ENCODE measurements at places on chromosomes 2 and 18.
A peak's percentile ranks its signal among the peaks of the same experiment; 100 is the strongest.

DNA sequence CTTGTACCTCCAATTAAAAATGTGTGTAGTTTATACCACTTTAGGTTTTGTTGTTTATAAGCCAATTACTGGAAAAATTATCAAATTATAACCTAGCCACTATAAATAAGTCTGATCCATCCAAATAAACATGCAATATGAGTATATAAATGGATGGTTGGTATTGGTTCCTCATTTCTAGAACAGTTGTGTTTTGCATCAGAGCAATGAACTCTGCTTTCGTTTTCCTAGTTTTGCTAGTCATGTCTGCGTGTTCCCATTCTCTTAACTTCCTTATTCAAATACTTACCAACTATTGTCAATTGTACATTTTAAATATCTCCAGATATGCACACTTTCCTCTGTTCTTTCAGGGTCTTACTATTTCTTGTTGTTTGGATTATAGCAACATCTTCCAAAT, 641.7 kb downstream of the NR4A2 start:
- no peak for DNase-seq

DNA sequence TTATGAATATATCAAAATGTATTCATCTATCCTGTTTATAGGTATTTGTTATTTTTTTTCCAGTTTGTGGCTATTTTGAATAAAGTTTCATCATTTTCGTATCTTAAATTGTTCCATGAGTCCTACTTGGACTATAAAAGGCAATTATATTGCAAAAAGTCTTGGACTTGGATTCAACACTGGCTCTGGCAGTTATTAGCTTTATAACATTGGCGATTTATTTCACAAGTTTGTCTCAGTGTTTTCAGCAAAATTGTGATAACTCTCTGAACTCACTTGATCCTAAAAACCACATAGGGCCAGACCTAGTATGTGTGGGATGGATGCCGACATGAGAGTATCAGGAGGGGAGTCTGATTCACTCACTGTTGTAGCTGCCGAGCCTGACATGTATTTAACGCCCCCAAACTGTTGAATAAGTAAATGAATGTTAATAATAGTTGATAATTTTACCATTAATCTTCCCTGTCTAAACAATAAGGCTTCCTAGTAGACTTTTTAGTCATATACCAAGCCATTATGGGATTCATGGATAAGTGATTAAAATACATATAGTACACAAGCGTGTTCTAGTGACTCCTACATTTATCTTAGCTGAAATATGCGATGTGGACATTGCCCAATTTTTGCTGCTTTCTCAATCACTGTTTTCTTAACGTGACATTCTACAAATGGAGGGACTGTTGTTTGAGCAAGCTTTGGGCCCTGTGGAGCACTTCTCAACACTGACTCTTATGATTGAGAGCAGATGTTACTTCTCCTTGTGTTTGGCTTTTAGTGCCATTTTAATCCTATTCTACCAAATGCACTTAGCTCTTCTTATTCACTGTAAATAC, 907.6 kb downstream of the EPHA4 start:
- no peak for DNase-seq

GRCh38 chr2:118880501-118880900, 33.1 kb upstream of the EN1 start:
- no peak for DNase-seq

DNA sequence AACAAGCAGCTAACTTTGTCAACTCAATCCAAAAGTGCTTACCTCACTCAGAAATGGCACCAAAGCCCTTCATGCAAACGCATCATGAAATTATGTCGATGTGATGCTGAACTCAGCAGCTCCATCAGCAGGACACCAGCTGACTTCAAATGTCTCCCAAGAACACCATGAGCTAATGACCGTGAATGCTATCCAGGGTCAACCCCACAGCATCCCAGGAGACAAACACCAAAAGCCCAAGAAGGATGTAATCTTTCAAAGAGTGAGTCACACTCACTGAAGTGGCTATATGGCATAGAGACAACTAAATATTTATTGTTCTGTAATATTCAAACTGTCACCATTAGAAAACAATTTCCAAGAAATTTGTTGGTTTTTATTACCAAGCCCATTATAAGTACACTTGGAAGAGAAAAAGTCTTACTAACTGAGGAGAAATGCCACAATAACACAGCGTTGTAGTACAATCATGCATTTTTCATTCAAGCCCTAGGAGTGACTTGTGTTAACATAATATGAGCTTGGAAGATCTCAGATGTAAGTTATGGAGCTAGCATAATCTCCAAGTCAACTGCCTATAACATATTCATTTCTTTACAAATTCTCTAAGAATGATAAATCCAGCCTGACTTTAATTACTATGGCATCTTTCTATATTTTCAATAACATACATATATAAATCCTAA, 165.0 kb upstream of the CCDC68 start:
- no peak for DNase-seq

DNA sequence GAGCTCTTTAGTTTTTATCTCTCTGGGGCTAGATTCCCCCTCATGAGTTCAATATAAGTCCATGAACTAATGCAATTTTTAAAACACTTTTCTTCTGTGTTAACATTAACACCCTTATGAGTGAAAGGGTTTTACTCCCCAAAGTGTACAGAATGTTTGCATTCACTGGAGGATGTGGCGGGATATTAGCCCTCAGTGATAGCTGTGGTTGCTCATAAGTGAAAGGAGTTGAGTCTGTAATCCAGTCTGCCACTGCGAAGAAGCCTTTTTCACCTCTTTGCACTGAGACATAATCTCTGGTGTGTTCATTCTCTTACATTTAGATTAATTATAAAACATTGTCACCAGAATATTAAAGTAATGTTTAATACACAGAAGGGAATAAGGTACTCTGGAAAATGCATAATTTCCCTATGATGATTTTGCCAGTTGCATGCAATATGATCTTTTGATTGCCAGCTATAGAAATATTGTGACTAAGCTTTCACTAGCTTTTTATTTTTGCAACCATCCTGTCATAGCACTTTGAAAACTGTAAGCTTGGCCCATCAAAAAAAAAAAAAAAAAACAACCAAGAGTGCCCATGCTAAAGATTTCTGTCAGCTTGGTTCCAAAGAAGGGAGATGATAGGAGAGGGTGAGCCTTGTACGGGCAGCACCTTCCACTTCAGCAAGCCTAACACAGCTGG, 113.2 kb downstream of the BCL11A start:
- no peak for DNase-seq

DNA sequence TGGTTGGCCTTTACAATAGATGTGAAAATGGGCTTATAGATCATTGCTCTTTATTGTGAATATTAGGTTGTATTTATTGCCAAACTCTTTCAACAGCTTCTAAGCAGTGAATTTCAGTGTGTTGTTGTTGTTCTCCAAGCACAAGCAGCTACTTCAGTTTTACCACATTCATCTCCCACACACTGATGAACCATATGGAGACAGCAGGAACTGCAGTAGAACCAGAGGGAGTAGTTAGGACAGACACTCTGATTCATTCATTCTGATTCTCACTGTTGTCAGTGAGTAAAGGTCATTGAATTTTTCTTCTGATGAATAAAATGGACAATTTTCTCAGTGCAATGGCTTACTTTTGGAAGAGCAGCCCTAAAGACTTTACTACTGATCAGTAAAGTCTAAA, 40.2 kb downstream of the CCDC74A start:
- DNase-seq: no peak

GRCh38 chr2:172970660-172971059, 105.0 kb upstream of the MAP3K20 start:
- no peak for DNase-seq

- DNase-seq: peak; percentile 2
Measured at GRCh38 chr2:30072250-30072842, 74.5 kb upstream of the YPEL5 start.

DNA sequence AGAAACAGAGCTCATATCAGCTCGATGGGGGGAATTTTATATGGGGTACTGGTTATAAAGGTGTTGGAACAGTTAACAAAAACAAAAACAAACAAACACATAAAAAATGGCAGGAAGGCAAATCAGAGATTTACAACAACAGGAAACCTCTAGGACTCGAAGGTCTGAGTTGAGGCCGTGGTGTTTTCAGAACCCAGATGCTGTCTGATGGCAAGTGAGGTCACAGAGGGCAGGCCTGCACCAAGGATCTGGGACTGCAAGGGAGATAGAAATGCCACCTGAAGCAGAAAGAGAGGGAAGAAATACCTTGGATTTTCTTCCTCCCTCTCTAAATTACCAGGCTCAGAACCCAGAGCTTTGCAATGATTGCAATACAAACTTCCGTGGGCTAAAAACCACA, 429.5 kb downstream of the ZNF521 start:
- no peak for DNase-seq

DNA sequence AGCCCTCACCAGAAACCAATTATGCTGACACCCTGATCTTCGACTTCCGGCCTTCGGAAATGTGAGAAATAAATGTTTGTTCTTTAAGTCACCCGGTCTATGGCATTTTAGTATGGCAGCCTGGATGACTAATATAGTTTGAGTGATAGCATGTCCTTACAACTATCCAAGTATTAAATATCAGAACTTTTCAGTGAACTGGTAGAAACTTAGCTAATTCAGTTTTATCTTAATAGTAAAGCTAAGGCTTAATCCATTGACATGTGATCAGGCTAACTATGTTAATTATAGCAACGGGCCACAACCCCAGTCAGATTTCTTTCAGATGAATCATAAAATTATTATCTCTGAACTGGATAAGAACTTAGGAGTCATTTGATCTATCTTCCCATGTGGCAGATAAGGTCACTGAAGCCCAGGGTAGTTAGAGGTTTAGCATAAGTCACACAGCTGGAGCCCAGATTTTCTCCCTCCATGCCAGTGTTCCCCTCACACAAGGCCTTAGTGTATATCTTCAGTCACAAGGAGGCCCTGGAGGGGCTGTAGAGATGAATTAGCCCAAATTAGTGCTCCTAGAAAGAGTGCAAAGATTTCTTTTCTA, 40.7 kb upstream of the UPP2 start:
- no peak for DNase-seq

- DNase-seq: no peak
Measured at GRCh38 chr2:63819765-63820717, 21.7 kb upstream of the UGP2 start.

- DNase-seq: no peak
Measured at GRCh38 chr2:18290386-18290785, 270.1 kb downstream of the RDH14 start.

DNA sequence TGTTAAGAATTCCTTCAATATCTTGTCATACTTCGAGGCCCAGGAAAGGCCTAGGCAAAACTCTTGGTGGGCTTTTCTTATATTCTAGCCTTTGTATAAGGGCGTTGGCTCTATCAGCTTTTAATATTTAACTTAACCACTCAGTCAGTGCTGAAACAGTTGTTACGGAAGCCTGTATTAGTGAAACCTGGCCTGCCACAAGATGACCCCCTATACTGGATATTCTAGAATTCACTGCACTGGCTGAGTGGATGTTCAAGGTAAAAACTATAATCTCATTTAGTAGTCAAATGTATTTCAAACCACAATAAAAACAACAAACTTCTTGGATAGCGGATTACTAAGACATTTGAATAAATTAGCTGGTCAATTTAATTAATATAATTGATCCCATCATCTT, 91.7 kb upstream of the HNMT start:
- DNase-seq: no peak

DNA sequence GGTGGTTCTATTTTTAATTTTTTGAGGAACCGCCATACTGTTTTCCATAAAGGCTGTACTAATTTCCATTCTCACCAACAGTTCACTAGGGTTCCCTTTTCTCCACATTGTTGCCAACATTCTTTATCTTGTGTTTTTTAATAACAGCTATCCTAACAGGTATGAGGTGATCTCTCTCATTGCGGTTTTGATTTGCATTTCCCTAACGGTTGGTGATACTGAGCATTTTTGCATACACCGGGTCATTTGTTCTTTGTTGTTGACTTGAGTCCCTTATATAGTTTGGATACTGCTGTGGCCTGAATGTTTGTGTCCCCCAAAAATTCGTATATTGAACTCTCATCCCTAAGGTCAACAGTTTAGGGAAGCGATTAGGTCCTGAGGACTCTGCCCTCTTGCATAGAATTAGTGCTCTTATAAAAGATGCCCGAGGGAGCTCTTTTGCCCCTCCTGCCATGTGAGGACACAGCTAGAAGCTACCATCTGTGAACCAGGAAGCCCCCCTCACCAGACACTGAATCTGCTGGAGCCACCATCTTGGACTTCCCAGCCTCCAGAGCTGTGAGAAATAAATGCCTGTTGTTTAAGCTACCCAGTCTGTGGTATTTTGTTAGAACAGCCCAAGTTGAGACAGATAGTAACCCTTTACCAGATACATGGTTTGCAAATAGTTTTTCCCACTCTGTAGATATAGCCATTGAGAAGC, 4.7 kb downstream of the IMP4 start:
- no peak for DNase-seq

Measured in activated T-helper 1 cell treated with Interleukin-2 at 50 U/mL for 16 hours (primary cell).